ENCODE measurements at places on chromosomes 4 and X. TPM values are rescaled to one million over a fixed set of nuclear protein-coding genes. Genes with fewer than 3 reads are reported as not detected.

The TCEAL7 gene
- total RNA-seq = not detected

The H2BW2 gene
- not detected for total RNA-seq

The TKTL2 gene
- total RNA-seq = not detected

The TMPRSS11A gene
- not detected for total RNA-seq

The FAM149A gene
- total RNA-seq = 0.61 TPM

The TMPRSS11B gene
- total RNA-seq = not detected

The GBA3 gene
- not detected for total RNA-seq

The PWWP3B gene
- not detected for total RNA-seq

The MAGED4B gene
- 2.1 TPM for total RNA-seq

The GAGE12H gene
- total RNA-seq = not detected

The DOK7 gene
- not detected for total RNA-seq

The FRAS1 gene
- total RNA-seq = not detected

The CD40LG gene
- total RNA-seq = 47.6 TPM

The UBA1 gene
- 72.1 TPM for total RNA-seq

The PSAPL1 gene
- total RNA-seq = not detected

The PLAC8 gene
- total RNA-seq = 259 TPM

Measured in CD4-positive, alpha-beta T cell (primary cell).